Brain pericyte (primary cell): ENCODE measurements at places on chromosomes 13 and 19.

GRCh38 chr19:51448011-51448410 is 10.2 kb downstream of the SIGLEC8 start:
- DNase-seq, result no peak

DNA sequence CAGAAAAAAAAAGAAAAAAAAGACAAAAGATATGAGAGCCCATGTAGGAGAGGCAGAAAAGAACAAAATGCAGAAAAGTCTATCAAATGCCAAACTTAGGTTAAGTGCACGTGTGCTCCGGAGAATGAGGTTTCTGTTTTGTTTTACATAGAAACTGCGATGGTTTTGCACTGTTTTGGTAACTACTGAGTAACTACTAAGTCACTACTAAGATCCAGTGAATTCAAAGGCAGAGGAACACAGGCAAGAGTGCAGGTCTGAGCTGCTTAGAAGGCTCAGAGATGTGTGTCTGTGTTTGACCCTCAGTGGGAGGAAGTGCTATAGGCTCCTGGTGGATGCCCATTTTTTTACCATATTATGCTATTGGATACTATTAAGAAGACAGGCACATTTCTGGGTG is 299.3 kb downstream of the NDFIP2 start:
- no peak for DNase-seq

GRCh38 chr19:43534816-43535761 is 2.1 kb downstream of the ZNF575 start:
- no peak for DNase-seq

GRCh38 chr19:44367024-44367423 is 10.5 kb upstream of the ZNF112 start:
- DNase-seq, result no peak

DNA sequence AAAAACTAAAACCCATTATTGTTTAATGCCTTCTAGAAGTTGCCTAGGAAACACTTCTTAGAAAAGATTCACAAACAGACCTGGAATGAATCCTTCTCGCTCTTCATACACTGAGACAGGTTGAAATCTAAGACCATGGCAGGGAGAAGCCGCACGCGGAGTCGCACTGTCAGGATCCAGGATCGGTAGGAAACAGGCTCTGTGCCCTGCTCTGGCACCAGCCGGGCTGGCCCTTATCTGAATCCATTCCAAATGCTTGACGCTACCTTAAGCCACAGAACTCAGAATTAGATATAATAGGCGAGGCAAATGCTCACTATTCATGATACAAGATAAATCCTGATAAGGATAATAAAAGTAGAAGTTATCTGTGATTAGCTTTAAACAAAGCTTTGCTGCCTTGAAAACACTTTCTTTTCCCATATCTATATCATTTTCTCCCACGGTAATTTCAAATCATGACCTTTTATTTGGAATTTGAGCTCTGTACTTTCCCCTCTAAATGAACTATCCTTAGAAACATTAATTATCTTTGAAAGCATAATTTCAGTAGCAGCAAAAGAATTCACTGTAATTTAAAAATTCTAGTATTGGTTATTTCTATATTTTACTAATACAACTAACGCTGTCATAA is 385.6 kb downstream of the IRS2 start:
- DNase-seq, result no peak

- no peak for DNase-seq
Measured at GRCh38 chr19:19257137-19257536, 16.0 kb downstream of the TM6SF2 start.

DNA sequence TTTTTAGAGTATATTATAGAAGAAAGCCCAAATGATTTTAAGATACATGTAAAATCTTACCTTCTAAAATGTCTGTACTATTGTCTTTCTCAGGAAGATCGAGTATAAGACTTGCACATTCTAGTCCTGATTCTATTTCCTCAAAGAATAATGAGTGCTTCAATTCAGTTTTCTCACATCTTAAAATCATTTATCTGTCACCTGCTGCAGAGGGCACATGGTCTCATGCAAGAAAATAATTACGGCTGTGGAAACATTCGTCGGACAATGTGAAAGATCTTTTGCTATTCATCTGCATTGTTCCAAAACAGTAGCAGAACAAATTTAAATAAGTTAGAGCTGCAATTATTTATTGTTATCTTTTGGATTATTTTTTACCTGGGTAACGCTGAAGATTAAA is 1403.5 kb downstream of the PCDH9 start:
- DNase-seq, result no peak

- no peak for DNase-seq
Measured at GRCh38 chr19:50873056-50873455, at the start of gene KLK2. Gene KLK2 (plus strand): TSS chr19:50873439. CDS start chr19:50873474, 35 bp downstream.

GRCh38 chr13:75666646-75667351 is 30.7 kb downstream of the LMO7 start:
- no peak for DNase-seq

GRCh38 chr13:46149272-46150133 is 32.5 kb downstream of the LCP1 start:
- DNase-seq, result no peak

- DNase-seq, result no peak
Measured at GRCh38 chr13:50446611-50447010, 396.9 kb downstream of the DLEU7 start.

DNA sequence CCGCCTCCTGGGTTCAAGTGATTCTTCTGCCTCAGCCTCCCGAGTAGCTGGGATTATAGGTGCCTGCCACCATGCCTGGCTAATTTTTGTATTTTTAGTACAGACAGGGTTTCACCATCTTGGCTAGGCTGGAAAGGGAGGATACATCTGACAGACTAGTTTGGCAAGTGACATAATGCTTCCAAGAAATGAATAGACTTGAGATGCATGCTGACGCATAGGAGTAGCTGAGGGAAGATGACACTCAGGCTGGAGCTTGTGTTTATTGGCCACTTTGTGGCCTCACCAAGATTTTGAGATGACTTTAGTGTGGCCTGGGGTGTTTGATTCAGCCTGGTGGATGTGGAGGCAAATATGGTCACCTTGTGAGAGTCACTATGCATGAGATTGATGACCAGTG is 4.0 kb downstream of the ZNF586 start:
- no peak for DNase-seq

DNA sequence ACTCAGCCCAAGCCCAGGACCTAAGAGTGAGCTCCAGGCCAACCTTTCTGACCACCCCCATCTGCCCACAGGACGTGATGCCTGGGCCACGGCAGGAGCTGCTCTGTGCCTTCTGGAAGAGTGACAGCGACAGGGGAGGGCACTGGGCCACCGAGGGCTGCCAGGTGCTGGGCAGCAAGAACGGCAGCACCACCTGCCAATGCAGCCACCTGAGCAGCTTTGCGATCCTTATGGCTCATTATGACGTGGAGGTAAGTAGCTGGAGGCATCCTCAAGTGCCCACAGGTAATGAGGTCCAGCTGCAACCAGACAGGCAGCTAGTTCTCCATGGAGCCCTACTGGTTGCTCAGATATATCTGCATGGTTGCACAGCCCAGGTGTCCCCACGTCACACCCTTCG is 14.8 kb downstream of the DDX39A start:
- DNase-seq, result no peak

- DNase-seq, result no peak
Measured at GRCh38 chr13:20373861-20374260, 141.7 kb upstream of the GJB6 start.

GRCh38 chr19:13795595-13796300 is 505 bp downstream of the ZSWIM4 start:
- no peak for DNase-seq

GRCh38 chr13:19590423-19590822 is 29.1 kb upstream of the TPTE2 start:
- no peak for DNase-seq

DNA sequence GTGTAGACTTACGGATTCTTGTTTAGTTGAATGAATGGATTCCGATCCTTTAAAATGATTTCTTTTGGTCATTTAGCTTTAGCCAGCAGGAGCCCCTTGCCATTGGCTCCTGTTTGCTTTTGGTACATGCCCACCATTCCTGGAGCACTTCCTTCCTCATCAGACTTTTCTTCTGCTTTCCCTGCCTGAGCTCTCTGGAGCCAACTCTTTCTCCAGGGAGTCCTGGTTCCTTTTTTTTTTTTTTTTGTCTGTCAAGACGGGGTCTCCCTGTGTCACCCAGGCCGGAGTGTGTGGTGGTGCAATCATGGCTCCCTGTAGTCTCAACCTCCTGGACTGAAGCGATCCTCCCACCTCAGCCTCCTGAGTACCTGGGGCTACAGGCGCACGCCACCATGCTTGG is 37.8 kb downstream of the SMARCA4 start:
- DNase-seq, result no peak

DNA sequence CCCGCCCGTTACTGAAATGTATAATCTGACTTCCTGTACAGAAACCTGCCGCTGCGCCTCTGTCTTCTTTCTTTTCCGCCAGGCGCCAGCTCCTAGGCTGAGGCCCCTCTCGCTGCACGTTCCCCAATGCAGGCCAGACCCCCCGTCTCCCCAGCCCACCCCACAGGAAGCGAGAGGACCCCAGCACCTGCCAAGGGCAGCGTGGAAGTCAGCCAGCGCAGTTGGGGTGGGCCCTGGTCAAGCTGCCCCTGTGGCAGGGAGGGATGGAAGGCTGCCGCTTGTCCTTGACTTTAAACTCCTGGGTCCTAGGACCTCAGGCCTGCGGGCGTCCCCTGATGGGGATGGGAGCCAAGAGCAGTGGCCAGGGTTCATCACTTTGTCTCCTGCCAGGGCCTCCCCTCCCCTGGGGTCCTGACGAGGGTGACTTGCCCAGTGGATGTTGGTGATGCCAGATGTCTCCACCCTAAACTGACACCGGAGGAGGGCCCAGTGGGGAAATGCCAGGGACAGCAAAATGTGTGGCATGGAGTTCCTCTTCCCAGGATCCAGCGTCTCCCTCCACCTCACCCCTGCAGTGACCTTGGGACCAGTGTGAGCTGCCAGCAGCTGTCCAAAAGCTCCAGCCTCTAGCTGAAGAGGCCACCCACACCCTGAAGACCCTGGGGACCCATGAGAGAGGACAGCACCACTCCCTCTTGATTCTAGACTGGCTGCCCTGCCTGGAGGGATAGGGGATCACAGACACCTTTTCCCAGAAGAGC is 8.5 kb upstream of the MARCHF2 start:
- no peak for DNase-seq

GRCh38 chr19:18677156-18677555 is 6.3 kb upstream of the CRTC1 start:
- DNase-seq, result no peak

- no peak for DNase-seq
Measured at GRCh38 chr19:8877854-8878705, 45.9 kb downstream of the MBD3L1 start.

GRCh38 chr13:22463089-22463488 is 717.7 kb upstream of the SGCG start:
- DNase-seq, result no peak
